ENCODE measurements at places on chromosomes 1 and 21.

DNA sequence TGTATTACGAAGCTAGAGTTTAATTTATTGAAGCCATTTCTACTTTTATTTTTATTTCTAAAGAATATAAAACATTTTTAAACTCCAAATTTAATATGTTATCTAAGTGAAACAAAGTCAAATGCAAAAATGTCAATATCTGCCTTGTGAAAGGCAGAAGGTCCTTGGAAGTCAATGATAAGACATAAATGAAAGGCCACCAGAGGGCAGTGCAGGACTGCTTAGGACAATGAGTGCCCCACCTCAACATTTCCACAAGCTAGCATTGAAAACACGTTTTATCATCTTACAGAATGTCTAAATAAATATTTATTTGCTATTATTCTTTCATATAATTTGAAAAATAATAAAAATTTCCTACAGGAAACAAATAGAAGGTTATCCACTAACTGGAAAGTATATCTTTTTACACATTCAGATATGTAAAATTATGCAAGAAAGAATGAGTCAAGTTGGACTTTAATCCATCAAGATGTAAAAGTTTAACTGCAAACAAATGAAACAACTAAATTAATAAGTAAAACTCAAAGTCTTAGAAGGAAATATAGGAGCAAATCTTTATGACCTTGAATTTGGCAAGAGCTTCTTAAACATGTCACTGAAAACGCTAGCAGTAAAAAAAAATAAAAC is 140.1 kb upstream of the FMN2 start:
- DNase-seq = no peak

- DNase-seq = no peak
These were observed 29.3 kb upstream of the SRSF10 start for GRCh38 chr1:24009406-24009805.

DNA sequence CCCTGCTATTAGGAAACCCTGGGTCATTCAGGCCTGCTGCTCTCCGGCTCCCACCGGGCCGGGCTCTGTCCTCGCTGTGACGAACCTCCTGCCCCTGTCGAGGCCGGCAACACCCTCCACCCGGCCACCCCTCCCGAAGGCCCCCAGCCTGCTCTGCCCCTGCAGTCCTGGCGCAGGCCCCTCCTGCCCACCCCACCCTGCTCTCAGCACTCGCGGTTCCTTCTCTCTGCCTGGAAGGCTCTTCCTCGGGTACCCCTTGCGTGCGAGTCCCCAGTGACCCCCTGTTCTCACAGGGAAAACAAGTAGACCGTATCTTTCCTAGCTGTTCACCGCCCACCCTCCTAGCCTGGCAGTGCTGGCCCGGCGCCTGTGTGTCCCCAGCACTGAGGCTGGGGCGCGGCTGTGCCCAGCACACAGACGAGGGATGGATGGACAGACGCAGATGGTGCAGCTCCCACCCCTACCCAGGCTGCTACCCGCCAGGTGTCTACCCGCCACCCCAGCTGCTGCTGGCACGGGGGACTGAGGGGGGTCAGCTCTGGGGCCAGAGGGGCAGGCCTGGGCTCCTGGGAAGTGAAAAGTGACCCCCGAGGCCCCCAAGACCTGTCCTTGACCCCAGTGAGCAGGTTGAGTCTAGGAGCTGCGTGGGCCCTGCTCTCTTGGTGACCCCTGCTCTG is 3.1 kb upstream of the VWA1 start:
- no peak for DNase-seq

DNA sequence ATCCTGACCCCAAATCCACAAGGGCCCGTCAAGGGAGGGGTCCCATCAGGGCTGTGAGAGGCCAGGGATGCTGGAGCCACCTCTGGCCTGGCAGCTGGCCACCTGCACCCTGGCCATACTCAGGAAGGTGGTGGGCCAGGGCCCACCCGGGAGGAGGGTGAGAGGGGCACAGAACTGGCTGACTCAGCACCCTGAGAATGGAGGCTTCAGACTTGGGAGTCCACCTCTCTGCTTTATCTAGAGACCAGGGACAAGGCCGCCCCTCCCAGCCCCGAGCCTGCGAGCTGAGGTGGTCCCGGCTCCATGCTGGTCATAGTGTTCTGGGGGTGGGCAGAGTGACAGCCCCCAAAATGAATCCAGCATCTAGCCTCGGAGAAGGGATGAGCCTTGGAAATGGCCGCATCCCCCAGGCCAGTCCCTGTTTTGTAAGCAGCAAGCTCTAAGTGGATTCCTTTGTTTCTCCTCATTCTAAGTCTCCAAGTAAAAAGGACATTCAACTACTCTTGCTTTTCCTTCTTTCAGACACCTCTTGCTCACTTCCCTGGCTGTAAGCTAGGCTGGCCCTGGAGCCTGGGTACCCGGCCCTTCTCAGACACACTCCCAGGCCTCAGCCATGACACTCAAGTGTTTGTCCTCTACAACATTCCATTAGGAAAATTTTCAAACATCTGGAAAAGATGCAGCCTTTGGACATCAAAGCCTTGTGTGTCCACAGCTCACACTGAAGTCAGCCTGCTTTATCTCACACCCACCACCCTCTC is 12.3 kb downstream of the WNT3A start:
- DNase-seq = no peak

GRCh38 chr1:114517348-114517747 is 6.3 kb upstream of the TRIM33 start:
- no peak for DNase-seq

All from stimulated activated CD4-positive, alpha-beta T cell treated with anti-CD3 and anti-CD28 coated beads, Interleukin-1b, Interleukin-23, amount 100 ng/mL, for 1 hour (primary cell).